Endothelial cell (in vitro differentiated cells): ENCODE measurements at places on chromosomes 1 and 21.

DNA sequence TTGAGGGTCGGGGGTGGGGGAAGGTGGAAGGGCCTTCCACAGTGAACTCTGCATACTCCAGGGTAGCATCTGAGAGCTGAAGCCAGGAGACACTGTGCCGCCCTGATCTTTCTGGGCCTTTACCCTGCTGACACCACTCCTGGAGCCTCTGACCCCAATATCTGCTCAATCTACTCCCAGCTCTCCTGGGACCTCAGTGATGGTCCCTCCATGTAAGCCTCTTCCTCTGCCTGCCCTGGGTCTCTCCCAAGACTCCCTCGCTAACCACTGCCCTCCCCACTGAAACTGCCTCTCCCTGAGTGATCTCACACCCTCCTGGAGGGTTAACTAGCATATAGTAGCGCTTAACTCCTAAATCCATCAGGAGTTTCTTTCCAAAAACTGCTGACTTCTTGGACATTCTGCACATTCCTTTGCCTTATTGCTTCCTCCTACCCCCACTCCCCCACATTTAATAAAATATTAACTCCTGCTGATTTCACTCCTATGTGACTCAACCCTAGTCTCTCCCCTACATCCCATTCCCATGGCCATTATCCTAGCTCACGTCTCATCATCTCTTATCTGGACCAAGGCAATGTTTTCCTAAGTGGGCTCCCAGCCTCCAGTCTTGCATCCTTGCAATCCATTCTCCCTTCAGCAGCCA, 145.6 kb downstream of the HMGB4 start:
- no peak for DNase-seq

DNA sequence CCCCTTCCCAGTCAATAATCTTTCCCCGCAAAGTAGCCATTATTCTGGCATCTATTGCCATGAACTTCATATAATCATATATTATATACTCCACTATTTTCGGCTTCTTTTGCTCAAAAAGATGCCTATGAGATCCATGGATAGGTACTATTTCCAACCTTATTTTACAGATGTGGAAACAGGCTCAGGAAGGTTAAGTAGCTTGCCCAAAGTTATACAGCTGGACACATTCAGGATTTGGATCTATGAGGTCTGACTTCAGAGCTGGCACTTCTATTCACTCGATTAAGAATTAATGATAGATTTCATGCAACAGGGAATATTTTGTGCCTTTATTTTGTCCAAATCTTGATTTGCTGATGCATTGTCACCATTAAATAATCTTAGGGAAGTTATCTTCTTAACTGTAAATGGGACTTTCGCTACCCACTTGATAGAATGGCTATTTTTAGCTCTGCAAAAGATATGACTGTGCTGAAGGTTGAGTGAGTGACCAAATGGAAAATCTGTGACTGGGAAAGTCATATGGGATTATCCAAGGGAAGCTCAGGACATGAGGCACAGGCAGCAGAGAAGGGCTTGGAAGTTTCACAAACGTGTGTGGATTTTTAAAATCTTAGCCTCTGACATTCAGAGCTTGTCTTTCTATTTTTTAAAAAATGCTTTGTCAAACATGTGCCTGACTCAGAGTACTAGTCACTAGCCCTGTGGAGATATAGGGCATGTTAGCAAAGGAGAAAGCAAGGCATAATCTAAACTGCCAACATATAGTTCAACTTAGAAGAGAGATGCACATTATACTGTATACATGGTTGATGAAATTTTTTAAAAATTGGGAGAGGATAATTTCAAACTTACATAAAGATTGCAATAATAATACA, 36.5 kb downstream of the GIPC2 start:
- no peak for DNase-seq

DNA sequence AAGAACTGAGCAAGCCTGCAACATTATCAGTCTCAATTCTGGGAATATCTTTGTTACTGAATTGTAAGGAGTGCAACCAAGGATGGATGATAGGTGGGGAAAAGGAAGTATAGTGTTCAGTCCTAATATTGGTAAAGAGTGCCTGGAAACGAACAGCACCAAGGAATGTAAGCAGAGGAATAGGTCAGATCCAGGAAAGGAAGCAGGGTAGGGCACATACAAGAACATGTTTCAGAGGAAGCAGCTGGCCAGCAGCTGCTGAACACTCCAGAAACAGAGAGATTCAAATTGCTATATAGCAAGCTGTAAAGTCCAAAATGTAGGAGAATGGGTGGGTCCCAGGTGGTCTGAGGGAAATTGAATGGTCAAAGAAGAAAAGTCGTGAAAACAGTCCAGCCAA, 37.9 kb downstream of the CRB1 start:
- no peak for DNase-seq

DNA sequence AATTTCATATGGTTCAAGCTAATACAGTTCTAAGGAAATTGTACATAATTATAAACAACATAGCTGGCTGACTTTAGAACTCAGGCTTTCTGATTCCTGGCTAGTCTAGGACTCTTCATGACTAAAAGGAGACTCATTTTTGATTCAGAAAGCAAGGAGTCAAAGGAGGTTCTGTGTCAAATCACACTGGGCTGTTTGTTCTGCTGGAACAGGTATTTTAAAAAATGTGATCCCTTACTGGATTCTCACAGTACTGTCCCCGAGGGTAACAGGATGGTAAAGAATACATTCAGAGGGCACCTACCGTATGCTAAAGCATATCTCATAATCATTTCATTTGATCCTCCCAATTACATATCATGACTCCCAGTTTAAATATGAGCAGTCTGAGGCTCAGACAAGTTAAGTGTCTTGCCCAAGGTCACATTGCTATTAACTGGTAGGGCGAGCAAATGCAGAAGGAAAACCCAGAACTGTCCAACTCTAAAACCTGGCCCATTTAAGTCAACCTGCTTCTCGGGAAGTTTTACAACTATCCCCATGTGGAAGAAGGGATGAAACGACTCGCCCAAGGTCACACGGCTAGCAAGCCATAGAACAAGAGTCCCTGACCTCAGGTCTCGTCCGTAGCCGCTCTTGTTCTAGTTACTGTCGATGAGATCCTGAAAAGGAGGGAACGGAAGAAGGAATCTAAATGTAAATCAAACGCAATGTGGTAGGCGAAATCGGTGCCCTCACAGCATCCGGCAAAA, 675 bp downstream of the MYSM1 start:
- DNase-seq: peak; percentile 17

DNA sequence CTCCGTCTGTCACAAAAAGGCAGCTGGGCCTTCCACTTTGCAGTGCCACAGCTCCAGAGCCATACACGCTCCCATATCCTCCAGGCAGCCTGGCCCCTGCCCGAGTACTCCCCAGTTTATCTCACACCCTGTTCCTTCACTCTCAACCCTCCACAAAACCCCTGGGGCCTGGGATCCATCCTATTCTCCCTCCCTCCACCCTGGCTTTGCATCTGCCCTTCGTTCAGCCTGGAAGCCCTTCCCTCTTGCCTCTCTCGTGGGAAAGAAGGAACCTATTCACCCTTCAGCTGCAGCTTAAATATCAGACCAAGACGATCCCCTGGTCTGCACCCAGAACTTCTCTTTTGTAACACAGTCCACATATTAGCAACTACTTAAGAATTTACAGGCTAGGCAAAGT, 56.7 kb downstream of the CAMK2N1 start:
- no peak for DNase-seq

GRCh38 chr1:193884848-193885558, 698.6 kb upstream of the B3GALT2 start:
- no peak for DNase-seq

GRCh38 chr1:212205843-212206242, 79.4 kb upstream of the PPP2R5A start:
- DNase-seq: no peak

DNA sequence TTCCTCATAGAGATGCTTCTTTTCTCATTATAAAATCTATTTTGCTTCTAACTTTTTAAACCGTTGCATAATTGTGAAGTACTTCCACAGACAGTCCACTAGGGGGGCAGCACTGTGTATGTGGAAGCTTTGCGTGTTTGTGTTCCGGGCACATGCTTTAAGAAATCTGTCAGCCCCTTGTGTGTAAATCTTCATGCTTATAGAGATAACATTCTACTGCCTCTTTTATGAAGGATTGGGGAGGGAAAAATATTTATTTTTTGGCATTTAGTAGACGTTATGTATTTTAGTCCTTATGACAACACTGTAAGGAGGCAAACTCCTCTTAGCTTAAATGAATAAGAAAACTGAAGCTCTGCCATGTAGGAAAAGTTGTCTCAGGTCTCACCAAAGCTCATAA, 157.3 kb upstream of the PTGFR start:
- no peak for DNase-seq
